AG08396 (cell line): ENCODE measurements at places on chromosomes 4 and X.

DNA sequence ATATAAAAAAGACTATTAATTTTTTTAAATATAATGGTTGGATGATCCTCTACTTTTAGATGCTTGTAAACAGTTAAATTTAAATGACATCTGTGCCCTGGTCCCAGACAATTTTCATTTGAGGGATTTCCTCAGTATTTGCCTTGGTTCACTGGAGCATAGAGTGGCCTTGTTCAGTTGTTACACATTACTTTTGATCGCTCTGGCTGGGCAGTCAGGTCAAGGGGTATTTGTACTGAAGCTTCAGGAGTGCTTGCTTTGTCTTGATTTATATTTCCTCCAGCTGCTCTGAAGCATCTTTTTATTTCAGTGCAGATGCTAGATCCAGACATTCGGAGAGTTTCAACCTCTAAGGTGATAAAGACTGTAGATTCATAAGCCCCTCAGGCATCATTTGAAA, 50.0 kb downstream of the COMMD8 start:
- no peak for DNase-seq

GRCh38 chr4:18369561-18369960, 348.0 kb upstream of the LCORL start:
- DNase-seq: no peak

DNA sequence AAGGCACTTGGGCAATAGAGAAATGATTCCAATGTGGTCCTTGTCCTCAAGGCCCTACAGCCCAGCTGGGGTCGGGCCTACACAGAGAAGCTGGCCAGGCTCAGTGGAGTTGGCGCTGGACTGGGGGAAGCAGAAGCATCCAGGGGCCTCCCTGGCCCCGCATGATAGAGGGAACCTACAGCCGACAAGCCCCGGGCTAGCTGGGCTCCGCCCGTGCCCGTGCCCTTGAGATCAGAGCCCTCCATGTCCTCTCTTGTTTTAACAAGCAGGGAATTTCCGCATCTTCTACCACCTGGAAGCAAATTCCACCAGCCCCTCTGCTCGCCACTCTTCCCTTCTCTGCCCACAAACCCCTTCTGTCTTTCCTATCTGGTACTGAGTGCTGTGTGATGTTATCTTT, 31.6 kb downstream of the CYTL1 start:
- no peak for DNase-seq

DNA sequence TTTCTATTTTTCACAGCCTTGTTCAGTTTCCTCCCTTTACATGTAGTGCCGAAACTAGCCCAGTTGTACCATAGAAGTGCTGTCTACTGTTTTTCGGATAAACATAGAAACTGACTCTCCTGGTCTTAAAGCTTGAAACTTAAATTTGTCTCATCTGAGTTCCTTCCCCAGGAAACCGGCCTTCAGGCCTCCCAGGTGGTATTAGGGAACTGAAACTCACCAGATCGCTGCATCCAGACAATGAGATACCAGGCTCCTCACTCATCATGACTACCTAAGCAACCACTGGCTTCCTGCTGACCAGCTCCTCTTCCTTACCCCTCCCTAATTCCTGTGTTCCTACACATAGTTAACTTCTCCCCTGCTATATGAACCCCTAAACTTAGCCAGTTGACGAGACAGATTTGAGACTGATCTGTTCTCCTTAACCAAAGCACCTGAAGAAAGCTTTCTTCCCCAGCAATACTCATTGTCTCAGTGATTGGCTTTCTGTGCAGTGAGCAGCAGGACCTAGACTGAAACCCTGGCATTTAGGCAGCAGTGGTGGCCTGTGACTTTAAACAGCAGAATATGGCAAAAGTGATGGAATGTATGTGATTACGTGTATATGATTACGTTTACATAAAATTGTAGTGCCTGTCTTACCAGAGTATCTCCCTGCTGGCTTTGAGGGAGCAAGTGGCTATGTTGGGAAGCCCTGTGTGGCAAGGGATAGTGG, 959.1 kb upstream of the LCORL start:
- DNase-seq: no peak

- DNase-seq: no peak
Observed at GRCh38 chrX:107726816-107727534, 48.6 kb downstream of the TSC22D3 start.

GRCh38 chr4:110483516-110483915, 7.6 kb downstream of the ENPEP start:
- no peak for DNase-seq

DNA sequence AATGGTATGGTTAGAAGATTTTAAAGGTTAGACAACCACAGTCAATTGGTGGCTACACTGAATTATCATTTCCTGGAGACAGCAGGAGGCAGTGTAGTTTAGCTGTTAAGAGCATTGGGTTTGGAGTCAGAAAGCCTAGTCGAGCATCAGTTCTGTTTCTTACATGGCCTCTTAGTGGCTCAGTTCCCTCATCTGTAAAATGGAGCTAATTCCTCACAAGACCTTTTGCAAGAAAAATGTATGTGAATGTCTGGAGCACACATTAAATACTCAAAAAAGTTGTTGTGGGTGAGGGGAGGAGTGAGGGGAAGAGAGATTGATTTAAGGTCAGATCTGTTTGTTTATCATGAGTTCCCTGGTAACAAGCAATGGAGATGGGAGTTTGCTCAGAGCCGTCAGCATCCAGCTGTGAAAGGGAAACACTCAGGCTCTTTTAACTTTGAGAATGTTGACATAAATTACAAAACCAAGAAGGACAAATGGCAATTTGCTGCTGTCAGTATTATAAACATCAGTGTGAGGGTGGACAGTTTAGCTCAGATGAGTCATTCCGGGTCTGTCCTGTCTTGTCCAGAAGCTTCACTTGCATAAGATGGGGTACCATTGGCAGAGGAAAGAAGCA, 98.2 kb upstream of the PGRMC2 start:
- no peak for DNase-seq

DNA sequence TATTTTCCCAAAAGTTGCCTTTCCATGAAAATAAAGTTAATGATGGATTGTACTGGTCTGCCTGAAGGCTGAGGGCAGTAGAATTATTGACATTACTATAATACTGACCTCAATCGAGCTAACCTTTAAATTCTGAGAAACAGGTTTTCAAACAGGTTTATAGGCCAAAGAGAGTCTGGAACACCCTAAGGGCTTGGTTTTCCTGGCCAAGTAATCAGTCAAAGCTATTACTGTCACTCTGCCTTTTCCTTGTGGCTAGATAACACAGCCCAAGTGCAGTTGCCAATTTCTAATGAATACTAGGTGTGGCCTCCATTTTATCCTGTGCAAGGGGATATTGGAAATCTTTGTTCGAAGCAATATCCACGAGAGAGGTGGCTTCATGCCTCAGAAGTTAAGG, 75.2 kb downstream of the INTS12 start:
- DNase-seq: no peak

DNA sequence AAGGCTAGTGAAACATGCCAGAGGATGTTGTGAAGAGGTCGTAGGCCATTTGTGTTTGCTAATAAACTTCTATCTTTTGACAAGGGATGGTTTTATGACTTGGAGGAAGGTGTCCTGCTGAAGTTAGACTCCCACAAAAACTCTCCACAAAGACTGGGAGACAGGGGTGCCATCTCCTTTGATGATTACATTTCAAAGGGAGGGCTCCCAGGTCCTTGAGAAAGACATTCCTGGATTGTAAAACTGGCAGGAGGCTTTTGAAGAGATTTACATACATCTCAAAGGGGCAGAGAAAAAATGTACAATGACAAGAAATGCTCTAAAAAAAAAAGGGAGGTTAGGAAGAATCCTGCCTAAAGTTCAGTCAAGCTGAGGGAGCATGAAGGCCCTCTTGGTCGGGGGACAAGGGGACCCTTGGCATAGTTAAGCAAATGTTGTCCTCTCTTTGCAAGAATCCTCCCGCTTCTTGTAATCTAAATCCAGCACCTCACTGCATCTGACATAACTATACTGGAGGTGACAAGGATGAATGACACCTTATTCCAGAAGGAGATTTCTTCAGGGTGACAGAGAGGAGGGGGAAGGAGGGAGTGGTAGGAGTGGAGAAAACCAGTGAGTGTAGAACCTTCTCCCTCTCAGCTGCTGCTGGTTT, 41.1 kb upstream of the MGST2 start:
- DNase-seq: no peak
